ENCODE measurements at places on chromosomes 1 and 21.

DNA sequence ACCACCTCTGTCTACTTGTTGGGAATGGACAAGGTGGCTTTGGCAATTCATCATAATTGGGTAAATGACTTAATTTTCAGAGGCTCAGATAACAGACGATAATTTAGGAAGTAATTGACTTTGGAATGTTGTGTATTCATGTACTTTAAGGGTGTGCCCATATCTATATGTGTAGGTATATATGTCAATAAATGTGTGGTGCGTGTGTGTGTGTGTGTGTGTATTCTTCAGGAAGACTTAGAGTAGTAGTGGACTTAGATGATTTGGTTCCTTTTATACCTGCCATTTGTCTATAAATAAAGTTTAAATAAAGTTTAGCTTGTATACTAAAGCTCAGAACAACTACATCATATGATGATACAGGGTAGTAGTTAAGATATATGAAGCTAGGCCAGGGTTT, 20.0 kb upstream of the JUN start:
- no peak for DNase-seq

DNA sequence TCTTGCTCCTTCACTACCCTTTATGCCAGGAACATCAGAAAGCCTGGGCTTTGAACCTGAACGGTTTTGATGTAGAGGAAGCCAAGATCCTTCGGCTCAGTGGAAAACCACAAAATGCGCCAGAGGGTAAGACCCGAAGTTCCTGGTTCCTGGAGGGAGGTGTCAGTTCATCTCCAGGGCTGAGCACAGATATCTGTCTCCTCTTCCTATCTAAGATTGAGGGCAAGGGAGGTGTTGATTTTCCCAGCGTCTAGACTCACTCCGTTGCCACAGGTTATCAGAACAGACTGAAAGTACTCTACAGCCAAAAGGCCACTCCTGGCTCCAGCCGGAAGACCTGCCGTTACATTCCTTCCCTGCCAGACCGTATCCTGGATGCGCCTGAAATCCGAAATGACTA, 915 bp downstream of the CDC20 start:
- DNase-seq: no peak

- no peak for DNase-seq
Observed at GRCh38 chr1:38092256-38092655, 45.7 kb upstream of the POU3F1 start.

- no peak for DNase-seq
Observed at GRCh38 chr1:71809085-71809484, 473.3 kb downstream of the NEGR1 start.

DNA sequence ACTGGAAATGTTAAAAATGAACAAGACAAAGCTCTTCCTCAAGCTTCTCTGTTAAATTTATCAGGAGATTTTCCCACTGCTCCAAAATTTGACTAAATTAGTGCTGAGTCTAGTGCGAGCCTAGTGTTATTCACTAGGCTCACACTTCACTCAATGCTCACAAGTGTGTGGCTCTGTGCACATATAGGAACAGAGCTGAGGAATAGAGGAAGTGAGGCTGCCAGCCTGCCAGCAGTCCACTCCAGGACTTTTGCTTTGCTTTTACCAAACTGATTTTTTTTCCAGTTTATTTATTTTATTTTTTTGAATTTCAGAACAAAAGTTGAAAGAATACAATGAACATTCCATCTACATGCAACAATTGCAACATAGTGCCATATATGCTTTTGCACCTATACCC, 87.2 kb downstream of the VAV3 start:
- no peak for DNase-seq

GRCh38 chr21:42376338-42376982, 10.1 kb upstream of the TFF1 start:
- DNase-seq: no peak

GRCh38 chr1:113993766-113994165, 14.5 kb downstream of the OLFML3 start:
- no peak for DNase-seq

GRCh38 chr1:210620867-210621488, 292.3 kb downstream of the HHAT start:
- no peak for DNase-seq

GRCh38 chr1:201405484-201405831, 6.3 kb upstream of the LAD1 start:
- no peak for DNase-seq

- DNase-seq: no peak
Observed at GRCh38 chr1:67747671-67748546, 62.9 kb downstream of the GADD45A start.

DNA sequence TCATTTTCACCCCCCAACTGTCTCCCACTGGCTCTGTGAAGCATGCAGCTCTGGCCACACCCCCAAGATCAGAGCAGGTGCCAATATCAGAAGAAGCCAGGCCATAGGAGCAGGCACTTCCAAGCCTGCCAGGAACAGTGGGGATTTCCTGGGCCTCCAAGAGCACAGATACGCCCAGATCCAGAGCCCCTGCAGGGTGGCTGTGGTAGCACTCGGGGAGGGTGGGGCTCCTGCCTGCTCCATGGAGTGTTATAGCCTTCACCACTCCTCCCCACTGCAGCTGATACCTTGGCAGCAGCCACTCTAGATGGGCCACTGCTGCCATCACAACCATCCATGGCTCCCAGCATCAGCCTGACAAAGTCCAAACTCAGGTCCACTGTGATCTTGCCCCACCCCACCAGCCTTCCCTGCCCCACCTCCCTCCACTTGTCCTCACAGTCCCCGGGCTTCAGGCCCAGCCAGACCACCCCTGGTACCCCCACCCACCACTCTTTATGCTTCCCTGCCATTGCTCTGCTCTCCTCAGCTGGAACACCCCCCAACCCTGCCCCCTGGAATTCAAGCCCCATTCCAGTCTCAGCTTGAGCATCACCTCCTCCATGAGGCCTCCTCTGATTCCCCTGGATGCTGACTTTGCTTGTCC, 448.3 kb downstream of the MATN1 start:
- DNase-seq: no peak
